ENCODE measurements at places on chromosomes 1 and 21.

- no peak for DNase-seq
Measured at GRCh38 chr1:1210726-1211540, 3.0 kb downstream of the TNFRSF4 start.

GRCh38 chr1:145719230-145720079 lies at the start of gene CD160:
Gene CD160, plus strand, starts transcription at chr1:145719499. Its CDS starts 8,829 bp downstream, at chr1:145728328.
- DNase-seq = no peak

DNA sequence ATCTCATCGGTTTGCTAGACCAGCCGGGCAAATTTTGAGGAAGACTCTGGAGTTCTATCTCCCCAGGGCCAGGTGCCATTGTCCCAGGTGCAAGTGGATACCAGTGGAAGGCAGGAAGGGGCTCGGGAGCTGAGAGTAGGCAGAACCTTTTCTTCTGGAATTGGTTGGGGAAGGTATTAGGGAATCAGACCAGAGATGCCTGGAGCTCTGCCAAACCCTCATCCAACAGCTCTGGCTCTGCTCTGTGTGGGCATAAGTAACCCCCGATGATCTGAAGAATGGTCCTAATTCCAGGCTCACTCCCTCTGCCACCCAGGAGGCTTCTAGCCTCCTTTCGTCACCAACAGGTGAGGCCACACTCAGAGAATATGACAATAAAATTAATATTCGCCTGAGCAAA lies 69.9 kb downstream of the PGBD5 start:
- no peak for DNase-seq

DNA sequence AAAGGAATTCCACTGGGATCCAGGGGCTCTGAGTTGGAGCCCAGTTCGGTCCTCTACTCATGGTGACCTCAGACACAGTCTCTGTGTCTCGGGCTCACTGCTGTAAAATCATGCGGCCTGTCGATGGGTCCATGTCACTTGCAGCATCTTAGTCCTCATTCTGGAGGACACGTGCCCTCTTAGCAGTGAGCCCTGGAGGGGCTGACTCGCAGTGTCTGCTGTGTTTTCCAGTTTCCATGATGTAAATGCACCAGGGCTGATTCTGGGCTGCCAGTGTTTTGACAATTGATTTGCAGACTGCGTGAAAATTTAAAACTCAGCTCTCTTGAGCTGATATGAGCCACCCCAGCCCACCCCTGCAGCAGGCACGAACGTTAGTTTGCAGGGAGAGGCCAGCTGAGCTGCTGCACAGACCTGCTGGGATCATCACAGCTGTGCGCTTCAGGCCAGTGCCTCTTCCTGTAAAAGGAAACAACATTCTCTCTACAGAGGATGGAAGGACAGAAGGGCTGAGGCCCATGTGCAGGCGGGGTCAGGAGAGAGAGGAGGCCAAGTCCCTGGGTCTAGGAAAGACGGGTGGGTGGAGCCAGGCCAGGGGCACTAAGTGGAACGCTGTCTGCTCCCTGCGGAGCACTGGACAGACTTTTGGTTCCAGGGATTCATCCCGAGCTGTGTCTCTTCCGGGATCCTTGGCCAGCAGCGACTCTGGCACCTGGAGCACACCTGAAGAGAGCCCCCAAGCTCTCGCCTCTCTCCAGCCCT lies 42.6 kb downstream of the RSPH1 start:
- DNase-seq = no peak

GRCh38 chr21:44912158-44912473 lies 8.6 kb downstream of the ITGB2 start:
- no peak for DNase-seq

DNA sequence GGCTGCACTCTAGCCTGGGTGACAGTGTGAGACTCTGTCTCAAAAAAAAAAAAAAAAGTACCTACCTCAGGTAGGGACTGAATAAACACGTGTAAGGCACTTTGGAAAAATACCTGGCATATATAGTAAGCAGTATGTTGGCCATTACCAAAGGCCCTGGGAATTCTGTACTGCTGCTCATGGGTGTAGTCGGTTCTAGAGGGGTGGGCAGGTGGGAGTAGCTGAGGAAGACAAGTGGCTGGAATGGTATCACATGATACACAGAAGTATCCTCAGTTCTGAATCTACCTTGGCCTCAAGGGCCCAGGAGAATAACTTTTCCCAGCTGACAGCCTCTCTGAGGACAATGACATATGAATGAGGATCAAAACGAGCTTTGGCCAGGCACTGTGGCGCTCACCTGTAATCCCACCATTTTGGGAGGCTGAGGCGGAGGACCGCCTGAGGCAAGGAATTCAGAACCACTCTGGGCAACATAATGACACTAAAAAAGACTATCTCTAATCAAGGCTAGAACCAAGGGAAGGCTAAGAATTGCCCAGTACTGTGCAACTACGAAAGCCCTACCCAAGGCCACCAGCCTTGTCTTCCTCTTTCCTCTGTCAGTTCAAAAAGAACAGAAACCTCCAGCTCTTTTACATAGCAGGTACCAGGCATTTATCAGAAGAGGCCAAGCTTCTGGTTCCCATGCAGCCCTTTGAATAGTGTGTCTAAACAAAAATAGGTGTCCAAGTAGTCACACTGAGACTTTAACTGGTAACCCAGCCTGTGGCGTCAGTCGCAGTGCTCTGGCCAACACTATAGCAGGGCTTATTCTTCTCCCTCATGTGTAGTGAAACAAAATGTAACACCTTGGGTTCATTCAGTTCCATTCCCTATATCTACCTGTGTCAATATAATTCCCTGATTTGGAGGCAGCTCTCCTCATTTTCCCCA lies 10.2 kb downstream of the MMACHC start:
- DNase-seq = no peak

DNA sequence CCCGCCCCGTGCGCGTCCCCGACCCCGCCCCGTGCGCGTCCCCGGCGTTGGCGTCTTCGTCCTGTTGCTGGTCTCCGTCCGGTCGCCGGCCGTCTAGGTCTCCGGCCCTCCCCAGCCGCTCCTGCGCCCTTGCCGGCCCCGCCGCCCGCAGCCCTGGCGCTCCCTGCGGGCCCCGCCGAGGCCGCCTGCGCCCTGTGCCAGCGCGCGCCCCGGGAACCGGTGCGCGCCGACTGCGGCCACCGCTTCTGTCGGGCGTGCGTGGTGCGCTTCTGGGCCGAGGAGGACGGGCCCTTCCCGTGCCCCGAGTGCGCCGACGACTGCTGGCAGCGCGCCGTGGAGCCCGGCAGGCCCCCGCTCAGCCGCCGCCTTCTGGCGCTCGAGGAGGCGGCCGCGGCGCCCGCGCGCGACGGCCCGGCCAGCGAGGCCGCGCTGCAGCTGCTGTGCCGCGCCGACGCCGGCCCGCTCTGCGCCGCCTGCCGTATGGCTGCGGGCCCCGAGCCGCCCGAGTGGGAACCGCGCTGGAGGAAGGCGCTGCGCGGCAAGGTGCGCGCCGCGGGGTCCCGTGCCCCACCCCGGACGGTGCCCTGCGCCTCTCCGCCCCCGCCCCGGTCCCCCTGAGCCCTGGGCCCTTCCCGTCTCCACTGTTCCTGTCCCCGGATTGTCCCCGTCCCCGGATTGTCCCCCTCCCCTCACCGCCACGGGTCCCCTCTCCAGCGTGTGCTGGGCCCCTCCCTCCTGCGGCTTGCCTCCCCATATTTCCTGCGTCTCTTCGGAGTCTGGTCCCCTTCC lies at the start of gene RNF187:
RNF187 (plus strand) TSS at position 47 of the 789 bp plus-strand sequence.
- peak; percentile 57 for DNase-seq

GRCh38 chr1:43893006-43893405 lies 40.6 kb upstream of the ARTN start:
- DNase-seq = no peak

DNA sequence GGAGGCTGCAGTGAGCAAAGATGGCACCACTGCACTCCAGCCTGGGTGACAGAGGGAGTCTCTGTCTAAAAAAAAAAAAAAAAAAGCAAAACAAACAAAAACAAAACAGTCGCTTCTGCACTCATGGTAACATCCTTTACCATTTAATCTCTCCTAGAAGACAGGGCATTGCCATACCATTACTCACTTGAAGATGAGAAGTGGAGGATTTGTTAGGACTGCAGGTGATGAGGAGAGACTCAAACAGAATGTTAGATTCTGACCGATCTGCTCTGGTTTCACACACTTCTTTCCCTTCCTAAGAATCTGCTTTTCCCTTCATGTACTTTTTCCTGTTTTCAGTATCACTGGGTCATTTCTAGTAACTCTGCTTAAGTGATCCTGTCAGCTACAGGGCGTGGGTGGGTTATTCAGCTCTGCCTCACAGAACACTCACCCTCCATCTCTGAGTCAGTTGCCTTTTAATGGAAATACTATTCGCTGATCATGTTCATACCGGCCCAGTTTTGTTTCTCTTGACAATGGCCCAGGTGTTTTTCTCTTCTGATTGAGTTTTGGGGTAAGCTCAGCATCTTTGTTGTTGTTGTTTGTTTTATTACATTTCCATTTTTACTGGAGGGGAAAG lies 148.0 kb upstream of the ERG start:
- no peak for DNase-seq

GRCh38 chr1:214524824-214525223 lies 26.6 kb downstream of the PTPN14 start:
- DNase-seq = no peak

- no peak for DNase-seq
Measured at GRCh38 chr1:11807133-11807532, 1.1 kb downstream of the CLCN6 start.

DNA sequence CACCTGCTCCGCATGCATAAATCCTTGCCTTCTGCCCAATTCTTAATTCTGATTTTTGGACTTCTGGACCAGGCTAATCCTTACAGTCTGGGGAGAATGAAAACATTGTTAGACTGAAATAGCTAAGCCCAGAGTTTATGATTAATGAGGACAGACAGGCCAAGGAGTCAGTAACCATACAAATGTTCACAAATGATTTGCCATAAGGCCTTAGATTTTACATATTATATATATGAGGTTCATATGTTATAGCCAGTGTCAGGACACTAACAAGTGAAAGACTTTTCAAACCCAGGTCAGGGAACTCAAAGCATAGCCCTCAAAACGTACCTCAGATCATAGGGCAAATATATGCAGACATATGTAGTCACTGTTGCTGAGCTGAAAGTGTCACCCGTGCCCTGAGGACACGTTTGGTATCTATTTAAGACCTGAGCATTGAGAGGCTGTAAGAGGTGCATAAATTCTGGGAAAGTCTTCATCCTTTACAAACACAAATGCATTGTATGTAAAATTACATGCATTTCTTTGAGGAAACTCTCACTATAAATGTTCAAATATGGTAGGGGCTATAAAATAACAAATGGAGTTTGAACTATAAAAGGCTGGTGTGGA lies 45.3 kb upstream of the FBXO28 start:
- DNase-seq = no peak

- no peak for DNase-seq
Measured at GRCh38 chr21:40015818-40016217, 148.6 kb downstream of the PCP4 start.

GRCh38 chr1:16612332-16613172 lies 812 bp downstream of the NBPF1 start:
- peak; percentile 62 for DNase-seq

DNA sequence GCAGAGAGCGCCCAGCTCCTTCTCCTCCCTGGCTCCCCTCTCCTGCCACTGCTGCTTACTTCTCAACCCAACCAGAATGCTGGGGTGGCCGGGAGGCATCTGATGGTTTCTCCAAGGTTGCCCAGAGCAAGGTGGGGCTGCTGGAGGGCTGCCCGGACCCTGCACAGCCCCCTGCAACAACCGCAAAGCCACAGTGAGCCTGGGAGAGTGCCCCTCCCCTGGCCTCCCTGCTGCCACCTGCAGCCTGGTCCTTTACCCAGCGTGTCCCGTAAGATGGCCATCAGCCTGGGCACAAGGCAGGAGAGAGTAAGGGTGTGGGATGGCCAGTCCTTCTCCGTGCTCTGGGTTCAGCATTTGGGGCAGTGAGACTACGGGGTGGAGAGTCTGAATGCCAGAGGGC lies 17.0 kb downstream of the MX2 start:
- no peak for DNase-seq

- DNase-seq = peak; percentile 37
Measured at GRCh38 chr1:8137481-8138244, 111.6 kb upstream of the ERRFI1 start.

DNA sequence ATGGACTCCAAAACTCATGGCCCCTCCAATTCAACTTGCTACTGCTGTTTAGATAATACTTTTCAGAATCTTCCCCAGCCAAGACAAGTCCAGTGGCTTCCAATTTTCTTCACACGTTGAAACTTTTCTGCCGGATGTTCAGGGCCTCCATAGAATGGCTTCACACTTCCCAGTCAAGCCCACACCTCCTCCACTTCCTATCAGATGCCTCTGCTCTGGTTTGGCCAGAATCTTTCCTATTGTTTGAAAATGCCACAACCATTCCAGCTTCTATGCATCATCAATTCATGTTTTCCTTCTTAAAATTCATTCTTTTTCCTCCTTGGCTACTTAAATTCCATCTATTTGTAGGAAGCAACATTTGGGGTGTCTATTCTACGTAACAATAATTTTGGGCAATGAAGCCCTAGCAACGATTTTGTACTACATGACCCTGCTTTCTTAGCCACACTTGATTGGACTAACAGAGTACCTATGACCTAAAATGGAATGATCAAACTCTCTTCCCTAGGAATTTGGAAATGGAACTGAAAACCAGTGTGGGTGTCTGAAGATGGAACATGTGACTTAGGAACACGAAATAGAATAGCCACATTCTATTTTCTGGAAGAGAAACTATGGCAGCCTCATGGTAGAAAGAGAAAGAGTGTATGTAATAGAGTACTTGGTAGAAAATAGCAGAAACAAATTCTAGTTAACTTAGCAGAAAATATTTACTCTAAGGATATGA lies 74.1 kb upstream of the CNIH3 start:
- DNase-seq = no peak

GRCh38 chr1:119893238-119893791 lies 3.0 kb downstream of the ADAM30 start:
- DNase-seq = no peak

GRCh38 chr1:48026275-48026674 lies 29.1 kb upstream of the TRABD2B start:
- DNase-seq = no peak

- DNase-seq = no peak
Measured at GRCh38 chr21:32413697-32414578, 1.4 kb downstream of the EVA1C start.

DNA sequence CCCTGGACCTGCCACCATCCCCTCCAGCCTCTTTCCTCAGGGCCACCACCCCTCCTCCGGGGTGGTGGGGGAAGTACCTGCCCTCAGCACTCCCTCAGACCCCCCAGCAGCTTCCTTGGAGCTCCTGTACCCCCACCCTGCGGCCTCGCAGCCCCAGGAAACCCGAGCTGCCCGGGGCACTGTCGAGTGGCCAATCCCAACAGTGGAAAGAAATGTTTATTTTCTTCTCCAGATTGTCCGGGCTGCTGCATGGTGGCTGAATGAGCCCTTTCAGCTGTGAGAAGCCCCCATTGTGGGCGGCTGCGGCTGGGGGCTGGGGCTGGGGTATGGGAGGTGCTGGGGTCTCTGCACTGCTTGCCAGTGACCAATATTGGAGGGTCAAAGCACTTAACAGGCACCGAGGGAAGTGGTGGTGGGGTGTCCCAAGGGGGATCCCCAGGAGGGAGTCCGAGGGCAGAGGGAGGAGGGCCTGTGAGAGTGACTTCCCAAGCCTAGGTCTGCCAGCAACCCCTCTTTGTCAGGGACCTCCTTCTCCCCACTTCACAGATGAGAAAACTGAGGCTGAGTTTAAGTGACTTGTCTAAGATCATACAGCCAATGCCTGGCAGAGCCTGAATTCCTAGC lies 25.2 kb downstream of the RUNX3 start:
- DNase-seq = no peak

GRCh38 chr1:67004176-67004575 lies 49.8 kb downstream of the SLC35D1 start:
- no peak for DNase-seq

- DNase-seq = no peak
Measured at GRCh38 chr1:237712082-237712481, 178.6 kb downstream of the ZP4 start.

- DNase-seq = no peak
Measured at GRCh38 chr1:1796466-1796865, 18.2 kb upstream of the NADK start.

- no peak for DNase-seq
Measured at GRCh38 chr1:216765346-216766300, 42.4 kb upstream of the ESRRG start.
